Lung microvascular endothelial cell (primary cell): ENCODE measurements at places on chromosomes 12 and 14. TPM values are rescaled to one million over a fixed set of nuclear protein-coding genes. Genes with fewer than 3 reads are reported as not detected.

The MYH7 gene
- total RNA-seq, result not detected in 2 replicates

The CELA1 gene
- total RNA-seq, result not detected in 2 replicates

The TAS2R19 gene
- 1.3 and 2.6 TPM in 2 replicates for total RNA-seq

The ZDHHC22 gene
- total RNA-seq, result under 0.01 TPM in 1 of 2 replicates, not detected in the other

The LMNTD1 gene
- total RNA-seq, result under 0.01 TPM in 1 of 2 replicates, not detected in the other

The CLEC9A gene
- not detected in 2 replicates for total RNA-seq

DNA sequence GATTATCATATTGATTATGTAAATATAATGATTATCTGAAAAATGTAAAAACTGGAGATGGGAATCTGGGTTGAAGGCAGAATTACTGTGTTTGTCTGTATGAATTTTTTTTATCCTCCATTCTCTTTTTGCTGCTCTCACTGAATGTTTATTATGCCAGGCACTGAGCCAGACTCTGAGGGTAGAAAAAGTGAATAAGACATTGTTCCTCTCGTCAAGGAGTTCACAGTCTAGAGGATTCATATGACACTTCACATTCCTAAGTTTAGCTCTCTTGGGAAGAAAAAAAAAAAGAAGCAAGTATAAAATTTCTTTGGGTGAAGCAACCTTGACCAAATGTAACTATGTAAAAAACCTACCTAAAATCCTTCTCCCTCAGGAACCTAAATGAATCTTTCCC, 120.9 kb upstream of the LMO3 start:
- no peak for DNase-seq

GRCh38 chr12:124617615-124618014, 50.2 kb upstream of the NCOR2 start:
- no peak for DNase-seq

GRCh38 chr12:32091696-32092095, 15.0 kb upstream of the BICD1 start:
- DNase-seq, result no peak

GRCh38 chr12:114767906-114768722, 84.1 kb upstream of the TBX3 start:
- DNase-seq, result no peak

- no peak for DNase-seq
Measured at GRCh38 chr14:99749763-99750715, 43.2 kb upstream of the EML1 start.

DNA sequence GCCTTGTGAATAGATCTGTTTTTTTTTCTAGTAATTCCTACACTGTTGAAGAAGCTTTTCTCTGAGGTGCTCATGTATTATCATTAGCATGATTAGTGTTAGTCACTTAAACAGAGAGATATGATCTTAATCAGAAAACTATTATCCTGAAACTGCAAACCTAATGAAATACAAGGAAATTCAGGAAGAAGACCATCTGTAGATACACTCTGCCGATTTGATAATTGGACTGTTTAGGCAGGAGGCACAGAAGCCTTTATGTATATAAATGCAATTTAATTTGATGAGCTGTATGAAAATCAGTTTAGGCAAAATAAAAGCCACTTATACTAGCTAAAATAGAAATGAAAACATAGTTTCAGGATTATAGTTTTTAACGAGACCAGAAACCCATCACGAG, 23.3 kb downstream of the PDZRN4 start:
- no peak for DNase-seq

DNA sequence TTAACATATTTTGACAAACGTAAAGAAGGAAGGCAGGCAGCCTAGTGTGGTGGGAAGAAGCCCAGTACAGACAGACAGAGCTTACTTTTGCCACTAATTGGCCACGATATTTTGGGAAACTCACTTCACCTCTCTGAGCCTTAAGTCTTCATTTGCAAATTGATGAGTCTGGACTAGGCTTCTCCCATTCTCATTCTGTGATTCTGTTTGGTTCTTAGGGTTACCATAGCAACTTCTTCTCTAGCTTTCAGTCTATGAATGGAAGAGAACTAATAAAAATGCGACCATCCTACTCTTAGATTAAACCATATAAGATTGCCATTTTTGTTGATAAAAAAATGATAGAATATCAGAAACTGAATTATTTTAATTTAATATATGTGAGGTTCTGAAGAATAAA, 210.5 kb downstream of the SNAPC1 start:
- no peak for DNase-seq
